M059J (cell line): ENCODE measurements at places on chromosomes 3 and 15. TPM values are rescaled to one million over a fixed set of nuclear protein-coding genes. Genes with fewer than 3 reads are reported as not detected.

Gene SI
- total RNA-seq: not detected in 2 replicates

DNA sequence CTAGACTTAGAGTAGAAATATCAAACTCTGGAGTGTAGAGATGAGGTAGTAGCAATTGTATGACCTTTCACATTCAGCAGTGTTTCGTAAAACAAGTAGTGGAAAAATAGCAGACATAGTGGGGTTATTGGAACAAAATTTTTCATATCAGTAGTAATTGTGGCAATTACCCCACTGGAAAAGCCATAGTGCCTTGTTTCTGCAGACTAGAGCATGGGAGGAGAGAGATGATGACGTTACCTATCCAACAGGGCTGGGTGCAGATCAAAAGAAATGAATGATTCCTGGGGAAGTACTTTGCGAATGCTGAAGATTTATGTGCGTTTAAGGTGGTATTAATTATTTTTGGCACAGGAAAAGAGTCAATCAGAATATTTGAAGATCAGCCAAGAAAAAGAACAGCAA, 147.0 kb upstream of the LRRFIP2 start:
- no peak for DNase-seq

Gene RASGRP1
- total RNA-seq: 0.22 and 0.52 TPM in 2 replicates

Gene TWF2
- 38.5 and 51.0 TPM in 2 replicates for total RNA-seq

DNA sequence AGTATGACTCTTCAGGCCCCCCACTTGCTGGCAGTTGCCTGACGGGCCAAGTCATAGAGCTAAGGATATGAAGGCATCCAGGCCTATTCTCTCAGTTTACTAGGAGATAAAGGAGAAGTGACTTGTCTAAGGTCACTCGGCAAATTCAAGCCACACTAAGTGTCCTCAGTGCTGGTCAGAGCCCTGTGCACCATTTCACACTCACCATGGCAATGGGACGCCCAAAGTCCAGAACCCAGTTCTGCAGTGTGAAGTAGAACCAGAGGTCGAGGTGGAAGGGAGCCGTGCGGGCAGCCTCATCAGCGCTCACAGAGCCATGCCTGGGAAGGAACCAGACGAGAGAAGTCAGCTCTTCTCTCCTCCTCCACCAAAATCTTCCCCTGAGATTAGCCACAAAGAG, 11.2 kb downstream of the CLN6 start:
- no peak for DNase-seq

Gene GPR62
- total RNA-seq: 0.02 TPM in 1 of 2 replicates, not detected in the other

Gene FYCO1
- total RNA-seq: 3.8 and 7.8 TPM in 2 replicates

DNA sequence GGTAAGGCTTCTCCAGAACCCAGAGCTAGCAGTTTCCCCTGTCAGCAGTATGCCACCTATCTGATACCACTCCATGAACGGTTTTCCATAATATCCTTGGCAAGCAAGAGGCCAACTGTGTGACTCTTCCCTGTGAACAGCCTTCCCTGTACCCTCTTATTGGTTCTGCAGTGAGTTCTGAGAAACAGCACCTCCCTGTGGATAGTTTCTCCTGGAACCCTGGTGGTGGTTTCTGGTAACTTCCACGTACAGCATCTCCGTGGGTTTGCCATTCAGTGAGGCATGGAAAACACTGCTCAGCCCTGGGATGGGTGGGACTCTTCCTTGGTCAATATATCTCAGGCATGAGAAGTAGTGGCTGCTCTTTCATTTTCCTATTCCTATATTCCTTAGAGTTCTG, 19.4 kb upstream of the SERPINI2 start:
- no peak for DNase-seq

GRCh38 chr15:68808770-68809169, 11.9 kb downstream of the ANP32A start:
- no peak for DNase-seq

Gene PPP1R14D
- total RNA-seq: not detected in 2 replicates

Gene CYP19A1
- 0.12 and 0.86 TPM in 2 replicates for total RNA-seq

Gene CCR9
- total RNA-seq: not detected in 2 replicates

DNA sequence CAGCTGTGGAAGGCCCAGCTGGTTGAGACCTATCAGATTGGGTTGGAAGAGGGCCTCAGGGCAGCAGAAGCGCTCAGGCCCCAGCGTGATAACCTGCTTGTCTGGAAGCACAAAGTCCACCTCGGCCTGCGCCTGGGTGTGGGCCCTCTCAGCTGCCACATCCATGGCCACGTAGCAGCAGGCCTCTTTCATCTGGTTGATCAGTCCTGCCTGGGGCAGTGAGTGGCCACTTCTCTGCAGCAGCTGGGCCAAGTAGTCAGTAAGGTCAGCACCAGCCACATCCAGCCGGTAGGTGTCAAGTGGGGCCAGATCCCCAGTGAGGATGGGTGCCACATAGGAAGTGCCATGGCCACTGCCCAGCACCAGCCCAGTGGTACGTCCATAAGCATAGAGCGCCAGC, 3.9 kb upstream of the CAMKV start:
- no peak for DNase-seq

- DNase-seq: no peak
Measured at GRCh38 chr3:155512867-155513261, 219.4 kb upstream of the STRIT1 start.
